ENCODE measurements at places on chromosomes 1 and 21.

DNA sequence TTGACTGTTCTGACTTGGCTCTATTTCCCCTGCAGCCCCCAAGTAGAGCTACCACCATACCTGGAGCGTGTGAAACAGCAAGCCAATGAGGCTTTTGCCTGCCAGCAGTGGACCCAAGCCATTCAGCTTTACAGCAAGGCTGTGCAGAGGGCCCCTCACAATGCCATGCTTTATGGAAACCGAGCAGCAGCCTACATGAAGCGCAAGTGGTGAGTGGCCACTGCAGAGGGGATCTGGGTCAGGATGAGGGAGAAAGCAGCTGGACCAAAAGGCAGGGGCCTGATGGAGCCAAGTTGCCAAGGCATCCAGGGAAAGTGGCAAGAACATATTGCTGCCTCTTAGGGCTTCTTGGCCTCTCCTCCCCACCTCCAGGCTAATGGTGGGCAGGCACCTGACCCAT, 24.1 kb upstream of the TMEM222 start:
- DNase-seq = no peak

DNA sequence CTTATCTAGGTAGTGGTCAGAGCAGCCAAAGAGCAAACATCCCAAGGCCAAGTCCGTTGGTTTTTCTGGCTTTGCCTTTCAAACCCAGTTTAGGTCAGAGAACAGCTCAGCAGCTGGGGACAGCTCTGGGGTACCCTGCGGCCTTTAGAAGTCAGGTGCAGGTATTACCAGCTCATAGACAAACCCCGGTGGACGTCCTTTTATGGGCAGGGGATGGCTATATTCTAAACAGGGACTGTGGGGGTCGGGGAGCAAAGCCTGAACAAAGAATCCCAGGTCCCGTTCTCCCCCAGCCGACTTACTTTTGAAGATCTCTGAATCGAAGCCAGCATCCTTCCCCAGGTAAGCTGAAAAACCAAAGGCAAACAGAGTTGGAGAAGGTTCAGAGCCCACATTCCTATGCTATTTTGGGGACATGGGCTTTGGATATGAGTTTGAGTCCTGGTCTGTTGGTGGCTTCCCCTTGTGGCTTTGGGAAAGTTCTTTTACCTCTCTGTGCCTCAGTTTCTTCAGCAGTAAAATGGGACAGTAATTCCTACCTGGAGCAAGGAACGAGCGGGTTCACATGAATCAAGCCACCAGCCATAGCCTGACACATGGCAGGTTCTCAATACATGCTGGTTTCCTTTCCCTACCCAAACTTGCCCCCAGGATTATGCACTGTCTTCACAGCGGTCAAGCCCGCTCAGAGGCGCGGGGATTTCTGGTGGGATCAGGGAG, 16.6 kb downstream of the MYOM3 start:
- no peak for DNase-seq

DNA sequence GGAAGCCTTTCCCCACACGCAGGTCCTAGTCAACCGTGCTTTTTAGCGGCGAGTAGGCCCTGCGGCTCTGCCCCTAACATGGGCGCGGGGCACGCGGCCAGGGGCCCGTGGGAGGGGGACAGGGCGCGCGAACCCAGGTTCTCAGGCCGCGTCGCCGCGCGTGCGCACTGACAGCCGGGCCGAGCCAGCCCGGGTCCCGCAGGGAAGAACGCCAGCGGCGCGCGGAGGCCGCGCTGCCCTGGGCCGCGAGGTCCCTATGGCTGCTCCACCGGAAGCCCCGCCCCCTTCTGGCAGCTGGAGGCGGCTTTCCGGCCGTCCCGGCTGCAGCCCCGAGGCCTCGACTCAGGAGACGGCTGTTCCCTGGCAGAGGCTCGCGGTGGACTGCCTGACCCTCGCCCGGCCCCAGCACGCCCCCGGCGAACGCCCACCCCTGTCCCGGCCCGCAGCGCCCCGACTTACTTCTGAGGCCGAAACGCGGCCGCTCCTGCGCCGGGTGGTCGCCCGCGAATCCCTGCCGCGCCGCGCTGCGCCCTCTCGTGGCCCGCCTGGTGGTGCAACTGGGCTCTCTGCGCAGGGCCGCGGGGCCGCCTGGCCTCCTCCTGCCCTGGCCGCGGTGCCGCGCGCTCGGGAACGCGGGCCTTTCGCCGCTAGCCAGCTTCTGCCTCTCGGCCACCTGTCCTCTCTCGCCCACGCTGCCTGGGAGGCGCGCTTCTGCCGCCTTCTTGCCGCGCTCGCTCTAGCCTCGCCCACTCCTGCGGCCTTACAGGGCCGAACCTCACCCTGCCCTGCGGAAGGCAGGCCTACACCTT, 16.6 kb upstream of the RIPPLY3 start:
- DNase-seq = peak; percentile 71

- no peak for DNase-seq
Observed at GRCh38 chr1:103960045-103960444, 210.3 kb downstream of the AMY1C start.

DNA sequence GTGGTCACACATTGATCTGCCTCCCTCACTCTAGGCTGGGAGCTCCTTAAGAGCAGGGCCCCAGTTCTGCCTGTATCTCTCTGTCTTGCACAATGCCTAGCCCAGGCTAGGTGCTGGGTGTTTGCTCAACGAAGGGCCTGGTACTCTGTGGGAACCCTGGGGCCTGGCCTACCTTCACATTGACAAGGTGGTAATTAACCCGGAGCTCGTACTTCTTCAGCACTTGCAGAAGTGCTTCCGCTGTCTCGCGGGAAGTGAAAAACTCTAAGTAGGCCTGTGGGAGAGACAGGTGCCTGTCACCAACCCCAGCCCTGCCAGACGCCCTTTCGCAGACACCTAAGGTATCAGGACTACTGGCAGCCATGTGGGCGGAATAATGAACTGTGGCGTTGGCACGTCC, 13.7 kb downstream of the MTHFR start:
- no peak for DNase-seq

GRCh38 chr1:3842912-3843311, 14.1 kb downstream of the CEP104 start:
- DNase-seq = no peak

- no peak for DNase-seq
Observed at GRCh38 chr1:1996207-1996651, 7.4 kb downstream of the CFAP74 start.

- DNase-seq = no peak
Observed at GRCh38 chr1:36956570-36956969, 77.7 kb downstream of the GRIK3 start.

DNA sequence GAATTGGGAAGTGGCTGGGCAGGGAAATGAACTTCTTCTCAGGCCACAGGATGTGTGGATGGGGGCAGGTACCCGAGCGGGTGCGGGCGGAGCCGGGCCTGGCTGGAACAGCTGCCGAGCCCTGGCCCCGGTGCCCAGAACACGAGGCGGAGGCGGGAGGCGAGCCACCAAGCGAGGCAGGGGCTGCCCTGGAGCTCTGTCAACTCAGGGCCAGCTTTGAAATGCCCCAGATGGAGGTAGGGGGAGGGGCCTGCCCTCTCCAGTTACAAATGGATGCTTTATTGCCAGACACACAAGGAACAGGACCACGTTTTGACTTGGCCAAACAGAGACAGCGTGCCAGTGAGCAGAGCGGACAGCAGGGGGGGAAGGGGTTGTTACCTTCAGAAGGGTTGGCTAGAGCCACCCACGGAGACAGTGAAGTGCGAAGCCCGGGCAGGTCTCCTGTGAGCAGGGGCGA, 240.4 kb downstream of the SDCCAG8 start:
- no peak for DNase-seq
